ENCODE measurements at places on chromosomes 7 and 10. TPM values are rescaled to one million over a fixed set of nuclear protein-coding genes. Genes with fewer than 3 reads are reported as not detected.

The CRTAC1 gene
- polyA plus RNA-seq: not detected

The PLEKHS1 gene
- 60.0 TPM for polyA plus RNA-seq

The ZNF248 gene
- polyA plus RNA-seq: 1.1 TPM

The FAM25A gene
- polyA plus RNA-seq: not detected

The SPDYE1 gene
- polyA plus RNA-seq: not detected

The SNX13 gene
- polyA plus RNA-seq: 5.8 TPM

The RASA4B gene
- polyA plus RNA-seq: 53.5 TPM

DNA sequence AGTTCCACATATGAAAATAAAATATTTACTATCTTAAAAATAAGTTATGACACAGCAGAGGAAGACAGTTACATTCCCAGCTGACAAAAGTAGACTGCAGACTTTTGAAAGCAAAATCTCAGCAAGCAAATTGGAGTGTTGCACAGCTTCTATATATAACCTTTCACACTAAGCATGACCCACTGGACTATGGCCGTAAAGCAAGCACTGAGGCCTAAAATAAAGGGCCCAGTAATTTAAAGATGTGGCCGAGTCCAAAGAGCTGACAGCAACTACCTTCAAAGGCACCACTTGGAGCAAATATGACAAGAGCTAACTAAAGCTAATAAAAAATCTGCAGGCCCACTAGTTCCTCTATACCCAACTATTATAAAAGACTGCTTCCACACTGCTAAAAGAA is 6.5 kb downstream of the GDI2 start:
- DNase-seq: peak; percentile 31

- DNase-seq: no peak
Measured at GRCh38 chr10:102400076-102400475, 4.6 kb downstream of the NFKB2 start.

The CWF19L1 gene
- 10.5 TPM for polyA plus RNA-seq

- DNase-seq: no peak
Measured at GRCh38 chr10:74977072-74977471, 134.4 kb upstream of the SAMD8 start.

DNA sequence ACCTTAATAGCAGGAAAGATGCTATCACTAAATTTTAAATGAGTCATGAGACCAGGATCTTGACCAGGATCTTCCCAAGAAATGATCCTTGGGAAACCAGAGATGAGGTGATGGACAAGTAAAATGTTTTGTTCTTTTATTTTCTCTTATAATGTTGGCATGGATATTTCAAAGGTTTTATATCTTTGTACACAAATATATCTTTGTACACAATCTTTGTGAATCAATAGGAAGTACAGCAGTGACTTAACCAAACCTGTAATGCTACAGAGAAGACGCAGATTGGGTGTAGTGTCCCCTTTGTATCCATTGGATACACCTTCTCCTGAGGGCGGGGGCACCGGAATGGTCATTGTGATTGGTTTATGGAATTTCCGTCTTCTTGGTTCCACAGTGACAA is 180.1 kb upstream of the CCDC6 start:
- no peak for DNase-seq

The ALKBH4 gene
- 7.8 TPM for polyA plus RNA-seq

The TYW1B gene
- polyA plus RNA-seq: 1.1 TPM

DNA sequence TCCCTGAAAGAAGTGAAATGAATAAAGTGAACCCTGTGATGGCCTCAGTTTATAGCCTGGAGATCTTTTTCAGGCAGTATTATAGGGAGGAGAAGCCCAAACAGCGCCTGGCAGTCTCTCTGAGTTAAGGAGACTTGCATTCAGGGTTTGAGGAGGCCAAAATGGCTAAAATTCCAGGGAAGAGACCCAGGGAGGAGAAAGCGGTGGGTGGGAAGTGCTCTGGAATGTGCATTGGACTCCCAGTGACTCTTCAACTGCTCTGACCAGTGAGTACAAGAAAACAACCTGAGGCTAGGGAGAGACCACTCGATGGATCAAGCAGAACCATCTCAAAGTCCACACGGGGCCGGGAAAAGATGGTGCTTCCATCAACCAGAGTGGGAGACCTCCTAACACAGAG is 35.3 kb upstream of the EPHB6 start:
- DNase-seq: no peak

Measured in small intestine (tissue), 16 donors.